ENCODE measurements at places on chromosomes 2 and 18.

GRCh38 chr2:7627583-7627982 lies 710.4 kb downstream of the RNF144A start:
- no peak for DNase-seq

- DNase-seq = no peak
These were observed 95.4 kb downstream of the CDH2 start for GRCh38 chr18:28081516-28081915.

- no peak for DNase-seq
These were observed 2.5 kb upstream of the VRK2 start for GRCh38 chr2:58044145-58044544.

- no peak for DNase-seq
These were observed 48.4 kb upstream of the IGFBP5 start for GRCh38 chr2:216743781-216744180.

DNA sequence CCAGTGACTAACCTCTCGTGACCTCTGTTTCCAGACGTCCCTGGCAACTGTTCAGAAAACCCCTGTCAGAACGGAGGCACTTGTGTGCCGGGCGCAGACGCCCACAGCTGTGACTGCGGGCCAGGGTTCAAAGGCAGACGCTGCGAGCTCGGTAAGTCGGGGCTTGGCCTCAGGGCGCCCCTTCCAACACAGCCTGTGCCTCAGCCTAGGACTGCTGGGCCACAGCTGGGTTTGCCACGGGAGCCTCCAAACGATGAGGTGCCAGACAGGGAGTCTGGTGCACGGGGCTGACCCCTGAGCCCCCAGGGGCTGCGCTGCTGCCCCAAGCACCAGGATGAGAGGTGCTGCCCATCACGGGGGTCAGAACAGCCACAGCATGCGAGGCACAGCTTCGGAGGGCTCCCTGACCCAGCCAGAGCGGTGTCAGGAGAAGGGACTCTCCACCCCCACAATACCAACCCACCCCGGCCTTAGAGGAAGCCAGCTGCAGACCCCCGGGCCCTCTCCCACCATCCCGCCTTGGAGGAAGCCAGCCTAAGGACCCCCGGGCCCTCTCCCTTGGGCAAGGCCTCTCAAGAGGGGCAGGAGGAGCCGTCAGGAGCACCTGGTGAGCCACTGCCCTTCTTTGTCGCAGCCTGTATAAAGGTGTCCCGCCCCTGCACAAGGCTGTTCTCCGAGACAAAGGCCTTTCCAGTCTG lies 20.3 kb downstream of the MTERF4 start:
- no peak for DNase-seq

DNA sequence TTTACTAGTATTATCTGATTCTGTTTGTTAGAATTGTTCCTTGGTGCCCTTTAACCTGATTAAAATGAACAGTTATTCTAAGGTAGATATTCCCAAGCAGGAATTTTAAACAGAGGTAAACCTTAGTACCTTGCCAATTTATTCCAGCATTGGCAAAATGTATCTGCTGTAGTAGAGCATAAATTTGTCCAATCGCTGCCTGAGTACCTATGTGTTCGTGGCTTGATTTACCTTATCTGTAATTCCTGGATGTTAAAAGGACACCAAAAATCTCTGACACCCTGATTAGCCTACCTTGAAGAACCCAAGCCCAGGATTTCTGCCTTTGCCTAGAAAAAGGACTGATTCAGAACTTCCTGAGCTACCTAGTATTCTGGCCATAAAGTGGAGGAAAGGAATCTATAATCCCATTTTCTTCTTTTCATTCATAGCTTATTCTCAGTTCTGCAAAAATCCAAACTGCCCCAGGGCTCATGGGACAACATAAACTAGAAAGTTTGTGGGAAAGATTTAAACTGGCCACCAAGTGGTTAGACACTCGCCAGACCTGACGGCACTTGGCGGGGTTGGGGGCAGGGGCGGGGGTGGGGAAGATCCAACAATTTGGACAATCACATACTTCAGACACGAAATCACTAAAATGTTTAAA lies 16.2 kb upstream of the ZCCHC2 start:
- DNase-seq = no peak

- DNase-seq = no peak
These were observed 203.0 kb upstream of the PID1 start for GRCh38 chr2:229474125-229474524.

GRCh38 chr2:67400560-67401485 lies 3.7 kb downstream of the ETAA1 start:
- no peak for DNase-seq

- no peak for DNase-seq
These were observed 2.4 kb upstream of the GPC1 start for GRCh38 chr2:240432820-240433801.

GRCh38 chr2:151619337-151619989 lies 114.8 kb downstream of the NEB start:
- DNase-seq = no peak

DNA sequence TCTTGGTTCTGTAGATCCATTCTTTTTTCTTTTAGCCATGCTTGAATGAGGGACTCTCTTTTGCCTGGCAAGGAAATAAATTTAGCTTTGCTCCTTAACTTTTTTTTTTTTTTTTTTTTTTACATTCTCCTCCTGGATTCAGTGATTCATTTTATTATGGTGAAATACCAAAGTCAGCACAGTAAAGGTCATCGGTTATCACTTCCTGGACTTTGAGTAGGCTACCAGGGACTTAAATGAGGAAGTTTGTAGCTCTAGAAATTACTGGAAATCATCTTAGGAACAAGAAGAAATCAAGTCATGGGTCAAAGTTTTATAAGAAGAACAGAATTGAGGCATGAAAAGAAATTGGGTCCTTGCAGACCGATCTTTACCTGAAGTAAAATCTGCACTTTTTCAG lies 75.0 kb downstream of the SOCS6 start:
- no peak for DNase-seq

GRCh38 chr2:34831096-34831495 lies 1232.0 kb upstream of the FAM98A start:
- no peak for DNase-seq

DNA sequence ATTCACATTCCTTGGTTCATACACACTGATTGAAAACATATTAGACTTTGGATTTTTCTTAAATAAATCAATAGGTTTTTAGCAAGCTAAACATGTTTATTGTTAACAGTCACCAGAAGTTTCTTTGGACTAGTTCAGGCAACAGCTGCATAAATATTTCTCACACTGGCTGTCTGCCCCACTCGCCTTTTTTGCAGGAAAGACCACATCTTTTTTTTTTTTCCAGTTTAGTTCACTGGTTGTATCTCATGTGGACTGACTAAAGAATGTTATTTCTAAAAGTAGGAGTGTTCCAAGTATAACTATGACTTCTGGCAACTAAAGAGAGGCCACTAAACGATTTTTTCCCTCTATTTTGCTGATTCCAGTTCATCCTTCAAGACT lies 31.1 kb downstream of the SLC40A1 start:
- no peak for DNase-seq

GRCh38 chr2:73972846-73973245 lies 11.9 kb upstream of the TET3 start:
- DNase-seq = no peak

GRCh38 chr2:9373476-9373875 lies 49.9 kb downstream of the ITGB1BP1 start:
- no peak for DNase-seq

DNA sequence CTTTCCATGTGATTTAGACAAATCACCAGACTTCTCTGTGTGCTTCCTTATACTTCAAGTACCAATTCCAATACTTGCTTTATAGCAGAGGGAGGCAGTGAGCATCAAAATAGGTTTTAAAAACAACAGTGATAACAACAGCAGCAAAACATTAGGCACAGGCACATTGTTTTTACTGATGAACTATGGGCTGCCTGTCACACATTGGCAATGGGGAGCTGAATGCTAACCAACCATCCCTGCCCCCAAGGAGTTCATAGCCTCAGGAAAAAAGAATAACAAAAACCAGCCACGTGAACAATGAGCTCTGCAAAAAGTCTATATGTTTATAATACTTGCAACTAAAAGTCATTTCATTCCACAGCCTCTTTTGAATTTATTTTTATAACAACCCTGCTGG lies 287.9 kb upstream of the TRIB2 start:
- no peak for DNase-seq

- DNase-seq = no peak
These were observed 53.5 kb downstream of the THSD7B start for GRCh38 chr2:136818839-136819238.

DNA sequence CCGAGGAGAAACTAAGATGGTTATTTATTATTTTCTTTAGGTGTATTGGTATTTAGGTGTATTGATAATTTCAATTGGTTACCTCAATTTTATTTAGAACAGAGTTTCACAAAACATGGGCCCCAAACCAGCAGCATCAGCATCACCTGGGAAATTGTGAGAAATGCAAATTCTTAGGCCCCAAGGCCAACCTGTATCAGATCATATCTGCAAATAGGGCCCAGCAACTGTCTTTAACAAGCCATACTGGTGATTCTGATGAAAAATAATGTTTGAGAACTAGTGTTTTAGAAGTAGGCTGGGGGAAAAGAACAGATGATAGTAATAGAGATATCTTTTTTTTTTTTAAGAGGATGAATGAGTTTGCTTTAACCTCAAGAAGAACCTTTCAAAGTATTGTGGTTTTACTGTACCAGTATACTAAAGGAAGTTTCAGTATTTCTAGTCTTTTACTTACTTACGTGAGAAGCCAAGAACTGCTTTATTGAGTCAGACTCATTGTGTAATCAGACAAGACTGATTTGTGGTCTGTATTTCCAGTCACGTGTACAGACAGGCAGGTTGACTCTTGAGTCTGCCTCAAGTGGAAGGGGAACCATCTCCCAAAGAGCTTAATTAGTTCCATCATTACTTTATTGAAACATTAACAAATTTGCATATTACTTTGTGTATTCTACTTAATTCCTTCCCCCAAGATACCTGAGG lies 60.4 kb upstream of the GAREM1 start:
- DNase-seq = no peak

GRCh38 chr2:42210203-42210602 lies 41.0 kb downstream of the EML4 start:
- DNase-seq = no peak

DNA sequence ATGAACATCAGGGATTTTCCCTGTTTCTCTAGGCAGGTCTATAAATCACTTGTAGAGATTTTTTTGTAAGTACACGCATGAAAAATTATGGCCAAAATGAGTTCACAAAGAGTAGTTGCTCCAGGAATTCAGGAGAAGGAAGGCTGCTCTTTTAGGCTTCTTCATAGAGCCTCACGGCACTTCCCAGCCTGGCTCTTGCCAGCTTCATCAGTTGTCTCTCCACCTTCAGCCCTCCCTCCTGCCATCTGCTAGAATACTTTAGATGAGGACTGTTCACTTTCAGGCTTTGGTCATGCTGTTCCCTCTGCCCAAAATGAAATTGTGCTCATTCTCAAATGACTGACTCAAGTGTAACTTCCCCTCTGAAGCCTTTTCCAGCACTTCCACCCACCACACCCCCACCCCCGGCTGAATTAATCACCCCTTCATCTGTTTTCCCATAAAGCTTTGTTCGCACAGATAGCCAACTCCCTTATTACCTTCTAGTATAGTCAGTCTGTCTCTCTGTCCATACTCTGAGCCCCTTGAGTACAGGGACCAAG lies 1.8 kb upstream of the ABCA12 start:
- DNase-seq = no peak

GRCh38 chr2:36650031-36650829 lies 46.3 kb upstream of the VIT start:
- no peak for DNase-seq

DNA sequence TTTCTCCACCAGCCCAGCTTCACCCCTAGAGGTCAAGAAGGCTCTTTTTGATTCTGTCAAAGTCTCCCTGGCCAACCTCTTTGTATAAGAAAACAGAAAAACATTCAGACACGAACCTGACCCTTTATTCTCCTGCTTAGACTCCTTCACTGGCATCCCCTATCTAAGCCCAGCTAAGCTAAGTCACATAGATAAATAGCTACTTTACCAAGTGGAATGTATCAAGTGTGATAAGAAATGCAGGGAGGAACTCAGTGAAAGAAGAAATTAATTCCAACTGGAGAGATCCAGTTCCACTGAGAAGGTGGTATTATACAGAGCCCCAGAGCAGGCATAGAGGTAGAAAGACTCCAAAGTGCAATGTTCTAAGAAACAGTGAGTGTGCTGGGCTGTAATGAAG lies 489.5 kb downstream of the TNS1 start:
- no peak for DNase-seq

DNA sequence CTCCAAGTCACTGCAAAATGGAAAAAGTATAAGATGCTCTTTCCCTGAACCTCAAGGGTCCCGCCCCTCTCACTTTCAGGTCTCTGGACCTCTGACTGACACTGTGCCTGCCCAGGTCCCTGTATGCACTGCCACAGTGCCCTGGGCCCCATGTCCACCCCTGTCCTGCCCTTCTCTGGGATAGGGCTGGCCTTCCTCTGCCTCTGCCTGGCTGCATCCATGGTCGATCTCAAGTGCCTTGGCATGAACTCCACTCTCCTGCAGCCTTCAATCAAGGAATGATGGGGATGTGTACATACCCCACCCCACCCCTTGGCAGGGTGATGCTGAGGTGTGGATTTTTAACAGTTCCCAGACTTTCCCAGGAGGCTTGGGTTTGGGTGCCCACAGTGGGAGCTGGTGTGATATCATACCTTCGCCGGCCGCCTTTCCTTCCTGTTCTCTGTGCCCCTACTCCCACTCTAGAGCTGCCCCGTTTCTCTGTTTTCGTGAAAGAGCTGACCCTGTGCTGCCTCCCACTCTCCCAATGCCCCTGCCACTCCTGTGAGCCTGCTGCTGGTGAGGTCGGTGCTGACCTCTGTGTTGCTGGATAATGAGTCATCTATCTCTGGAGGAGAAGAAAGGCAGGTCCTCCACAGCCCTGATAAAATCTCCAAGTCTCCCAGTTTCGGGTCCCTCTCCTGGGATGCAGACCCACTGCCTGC lies 18.9 kb downstream of the PTPN18 start:
- no peak for DNase-seq

DNA sequence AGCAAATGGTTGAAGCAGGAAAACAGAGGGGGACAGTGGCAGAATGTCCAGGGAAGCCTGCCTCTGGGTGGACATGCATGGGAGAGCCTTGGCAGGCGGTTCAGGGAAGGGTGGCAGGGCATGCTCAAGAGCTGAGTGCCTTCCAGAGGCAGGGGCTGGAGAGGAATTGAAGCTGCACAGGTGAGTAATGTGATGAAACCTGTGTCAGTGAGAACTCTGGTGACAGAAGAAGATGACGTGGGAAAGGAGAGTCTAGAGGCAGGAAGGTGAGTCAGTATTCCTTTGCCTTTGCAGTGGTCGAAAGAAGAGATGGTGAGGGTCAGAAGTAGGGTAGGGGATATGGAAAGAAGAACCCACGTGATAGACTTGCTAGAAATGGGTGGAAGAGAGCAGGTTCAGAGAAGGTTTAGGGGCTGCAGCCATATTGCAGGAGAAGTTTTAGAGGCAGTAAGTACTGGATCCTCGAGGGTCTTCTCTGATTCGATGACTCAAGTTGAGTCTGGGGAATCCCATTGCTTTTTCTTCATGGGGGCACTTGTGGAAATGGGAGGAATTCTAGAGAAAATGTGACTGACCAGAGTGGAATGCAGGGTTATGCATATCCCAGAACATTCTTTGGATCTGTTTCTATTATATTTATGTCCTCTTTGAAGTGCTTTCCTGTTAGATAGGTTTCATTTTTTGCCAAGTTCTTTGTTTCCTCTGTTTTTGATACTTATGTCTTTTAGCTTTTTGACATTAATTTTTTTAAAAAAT lies 37.4 kb downstream of the TMEM87B start:
- DNase-seq = no peak
